AG08396 (cell line): ENCODE measurements at places on chromosomes 7 and 10.

DNA sequence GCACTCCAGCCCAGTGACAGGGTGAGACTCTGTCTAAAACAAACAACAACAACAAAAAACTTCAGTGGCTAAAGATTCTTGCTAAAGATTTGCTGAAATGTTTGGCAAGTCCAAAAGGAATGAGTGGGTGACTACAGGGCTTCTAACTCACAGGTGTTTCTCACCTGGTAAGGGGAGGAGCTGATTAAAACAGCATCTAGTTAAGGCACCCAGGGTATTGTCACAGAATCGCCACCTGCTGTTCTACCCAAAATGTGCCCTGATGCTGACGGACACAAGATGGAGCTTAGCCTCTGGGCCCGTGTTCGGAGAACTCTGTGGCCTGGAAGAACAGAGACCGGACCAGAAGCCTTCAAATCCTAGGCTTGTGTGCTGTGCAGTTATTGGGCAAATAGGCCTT, 336.0 kb upstream of the GALNT17 start:
- DNase-seq: no peak

- DNase-seq: no peak
Measured at GRCh38 chr7:111593343-111593742, 31.1 kb upstream of the IMMP2L start.

- DNase-seq: no peak
Measured at GRCh38 chr10:22365233-22365632, 19.9 kb downstream of the SPAG6 start.

DNA sequence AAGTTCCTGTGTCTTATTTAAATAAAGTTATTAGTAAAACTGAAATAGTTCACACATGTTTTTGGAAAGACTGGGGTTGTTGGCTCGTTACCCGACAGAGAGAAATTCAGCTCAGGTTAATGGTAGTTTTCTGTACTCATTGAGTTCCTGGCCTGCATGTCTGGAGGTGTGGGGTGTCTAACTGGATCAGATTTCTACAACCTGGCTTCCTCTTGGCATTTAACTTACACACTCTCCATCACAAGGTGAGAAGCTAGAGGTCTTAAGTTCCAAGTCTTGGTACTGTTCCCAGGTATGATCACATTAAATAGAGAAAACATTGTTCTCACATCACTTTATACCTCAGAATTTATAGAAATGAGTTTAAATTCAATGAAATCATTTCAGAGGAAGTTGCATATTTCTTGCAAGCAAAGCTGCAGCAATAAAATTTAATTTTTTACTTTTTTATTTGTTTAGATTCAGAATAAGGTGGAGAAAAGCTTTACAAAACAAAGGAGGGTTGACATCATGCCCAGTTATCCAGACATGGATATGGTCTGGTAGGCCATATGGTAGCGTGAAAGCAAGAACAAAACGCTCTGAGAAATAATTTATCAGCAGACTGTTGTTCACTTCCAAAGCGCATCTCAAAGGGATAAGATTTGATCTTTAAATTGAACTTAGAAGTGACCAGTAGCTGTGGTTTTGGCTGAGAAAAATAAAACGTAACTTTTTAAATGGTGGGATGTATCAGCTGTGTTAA, 120.6 kb downstream of the GLCCI1 start:
- no peak for DNase-seq

GRCh38 chr10:50576245-50576815, 47.4 kb downstream of the SGMS1 start:
- DNase-seq: peak; percentile 24

DNA sequence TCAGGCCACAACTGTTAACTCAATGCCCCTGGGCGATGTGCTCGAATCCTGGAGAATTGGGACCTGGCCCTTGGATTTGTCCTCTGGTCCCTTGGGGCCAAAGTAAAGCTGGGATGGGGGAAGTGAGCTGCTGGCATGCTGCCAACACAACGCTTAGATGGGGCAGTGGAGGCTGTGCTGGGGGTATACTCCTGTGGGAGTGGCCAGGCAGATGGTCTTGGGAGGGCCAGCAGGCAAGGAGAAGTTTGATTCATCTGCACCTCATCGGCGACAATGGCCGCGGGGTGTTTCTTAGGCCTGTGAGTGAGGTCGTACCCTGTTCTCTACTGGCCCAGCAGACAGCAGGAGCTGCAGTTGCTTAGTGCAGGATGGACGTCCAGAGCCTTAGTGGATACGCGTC, 139.0 kb upstream of the MTPN start:
- no peak for DNase-seq

DNA sequence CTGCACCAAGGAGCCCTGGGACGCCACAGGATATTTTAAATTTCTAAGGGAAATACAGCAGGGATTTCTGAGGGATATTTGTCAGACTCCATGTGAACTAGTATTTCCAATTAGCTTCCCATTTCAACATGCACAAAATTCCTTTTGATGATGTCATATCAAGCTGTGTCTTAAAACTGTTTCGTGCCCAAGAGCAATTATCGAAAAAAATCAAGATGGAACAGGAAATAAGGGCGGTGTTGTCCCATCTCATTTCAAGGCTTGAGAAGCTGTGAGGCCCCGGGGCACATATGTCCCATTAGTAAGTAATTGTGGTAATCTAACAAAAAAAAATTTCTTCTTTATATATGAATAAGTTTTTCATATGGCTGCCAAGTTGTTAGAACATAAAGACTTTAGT, 47.4 kb downstream of the PPP1R17 start:
- no peak for DNase-seq

DNA sequence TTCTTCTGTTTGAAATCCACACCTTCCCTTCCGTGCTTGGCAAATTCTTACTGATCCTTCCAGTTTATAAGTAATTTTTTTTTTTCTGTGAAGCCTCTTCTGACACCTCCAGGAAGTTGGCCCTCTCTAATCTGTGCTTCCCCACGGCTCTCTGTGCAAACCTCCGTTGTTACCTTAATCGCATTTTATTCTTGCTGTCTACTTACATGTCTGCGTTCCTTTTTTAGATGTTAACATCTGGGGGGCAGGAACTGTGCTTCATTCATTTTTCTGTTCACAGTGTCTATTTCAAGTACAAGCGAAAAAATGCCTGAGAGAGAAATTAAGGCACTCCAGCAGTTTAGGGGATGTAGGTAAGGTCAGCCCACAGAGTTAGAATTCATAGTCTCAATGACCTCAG, 8.4 kb upstream of the CAMK1D start:
- no peak for DNase-seq

DNA sequence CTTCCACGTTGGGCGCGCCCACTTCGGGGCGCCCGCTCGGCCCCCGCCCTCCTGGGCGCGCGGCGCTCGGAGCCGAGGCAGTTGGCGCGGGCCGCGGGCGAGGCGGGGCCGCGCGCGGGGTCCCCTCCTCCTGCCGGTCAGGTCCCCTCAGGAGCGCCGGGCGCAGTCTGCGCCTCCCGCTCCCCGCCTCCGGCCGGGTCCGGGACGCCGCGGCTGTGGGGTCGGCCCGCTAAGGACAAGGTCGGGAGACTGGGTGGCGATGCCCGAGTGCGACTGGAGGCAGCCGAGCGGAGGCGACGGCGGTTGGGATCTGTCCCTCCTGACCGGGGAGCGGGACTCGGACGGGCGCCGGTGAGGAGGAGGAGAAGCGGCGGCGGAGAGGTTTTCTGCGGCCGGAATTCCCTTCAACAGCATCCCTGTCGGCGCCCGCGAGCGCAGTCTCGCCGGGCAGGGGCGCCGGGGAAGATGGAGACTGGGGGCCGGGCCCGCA, at the start of gene ATRNL1:
ATRNL1 (plus strand) TSS at position 80 of the 490 bp plus-strand sequence; CDS start at position 466, 386 bp downstream.
- peak; percentile 55 for DNase-seq

GRCh38 chr7:31421607-31422006, 81.1 kb upstream of the NEUROD6 start:
- no peak for DNase-seq

- DNase-seq: no peak
Measured at GRCh38 chr7:116984511-116984910, 31.2 kb downstream of the ST7 start.

- DNase-seq: peak; percentile 52
Measured at GRCh38 chr7:108452707-108453106, 3.5 kb downstream of the NRCAM start.

- DNase-seq: no peak
Measured at GRCh38 chr7:1940863-1941262, 270.8 kb downstream of the ELFN1 start.
